ENCODE measurements at places on chromosomes 4 and X. TPM values are rescaled to one million over a fixed set of nuclear protein-coding genes. Genes with fewer than 3 reads are reported as not detected.

GRCh38 chrX:97399400-97399799 lies 515.7 kb downstream of the RPA4 start:
- DNase-seq, result no peak
- no peak overlapping the region for H3K4me3 ChIP-seq
- H3K27ac ChIP-seq, result no peak overlapping the region
- H3K36me3 ChIP-seq, result no peaks in the 10 kb centered on the region

- H3K27me3 ChIP-seq, result no peaks in the 10 kb centered on the region
- H3K27ac ChIP-seq, result no peak overlapping the region
- no peaks in the 10 kb centered on the region for H3K36me3 ChIP-seq
These were observed 171.4 kb upstream of the ANXA3 start for GRCh38 chr4:78379991-78380729.

DNA sequence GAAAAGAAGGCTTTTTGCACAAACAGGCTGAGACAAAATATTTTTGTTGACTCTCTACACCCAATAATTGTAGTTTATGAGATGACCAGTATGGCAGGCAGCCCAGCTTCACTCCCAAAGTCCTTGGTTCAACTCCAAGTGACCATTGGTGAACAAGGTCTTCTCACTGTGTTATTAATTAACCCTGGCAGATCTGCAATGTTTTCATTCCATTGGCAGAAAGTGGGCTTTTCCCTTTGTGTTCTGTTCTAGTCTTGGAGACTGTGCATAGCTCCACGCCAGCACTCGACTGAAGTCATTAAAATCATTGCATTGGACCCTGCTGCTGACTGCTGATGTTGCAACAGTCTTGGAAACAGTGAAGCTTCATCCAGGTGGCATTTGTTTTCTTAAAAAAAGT lies 277.3 kb upstream of the HAND2 start:
- no peaks in the 10 kb centered on the region for H3K27me3 ChIP-seq
- H3K4me1 ChIP-seq, result no peaks in the 10 kb centered on the region
- DNase-seq, result no peak
- H3K36me3 ChIP-seq, result no peaks in the 10 kb centered on the region
- H3K4me3 ChIP-seq, result no peak overlapping the region

GRCh38 chrX:68045008-68045577 lies 388.2 kb downstream of the OPHN1 start:
- H3K27ac ChIP-seq, result no peak overlapping the region
- H3K27me3 ChIP-seq, result no peaks in the 10 kb centered on the region
- no peak overlapping the region for H3K4me3 ChIP-seq
- no peak for DNase-seq

DNA sequence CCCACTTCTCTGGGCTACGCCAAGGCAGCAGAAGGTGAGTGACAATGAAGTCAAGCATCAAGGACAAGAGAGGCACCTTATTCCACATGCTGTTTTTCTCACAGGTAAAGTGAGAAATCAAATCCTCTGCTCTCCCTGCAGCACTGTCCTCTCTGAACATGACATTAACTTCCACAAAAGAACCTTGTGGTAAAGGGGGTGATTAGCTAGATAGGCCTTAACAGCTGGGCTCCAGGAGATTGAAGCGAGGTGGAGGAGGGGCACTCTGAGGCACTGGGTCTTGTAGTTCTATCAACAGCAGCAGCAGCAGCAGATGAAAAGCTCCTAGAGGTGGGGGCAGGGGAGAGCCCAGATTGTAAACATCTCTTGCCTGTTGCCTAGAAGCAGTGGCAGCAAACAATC lies 96.8 kb upstream of the CXXC4 start:
- no peaks in the 10 kb centered on the region for H3K27me3 ChIP-seq
- no peak for DNase-seq
- H3K27ac ChIP-seq, result no peak overlapping the region
- H3K36me3 ChIP-seq, result no peaks in the 10 kb centered on the region
- no peaks in the 10 kb centered on the region for H3K4me1 ChIP-seq

GRCh38 chr4:88713782-88714181 lies 16.2 kb upstream of the NAP1L5 start:
- H3K36me3 ChIP-seq, result peaks cover 39% of the 10 kb centered on the region
- no peak overlapping the region for H3K27ac ChIP-seq
- no peak for DNase-seq

DNA sequence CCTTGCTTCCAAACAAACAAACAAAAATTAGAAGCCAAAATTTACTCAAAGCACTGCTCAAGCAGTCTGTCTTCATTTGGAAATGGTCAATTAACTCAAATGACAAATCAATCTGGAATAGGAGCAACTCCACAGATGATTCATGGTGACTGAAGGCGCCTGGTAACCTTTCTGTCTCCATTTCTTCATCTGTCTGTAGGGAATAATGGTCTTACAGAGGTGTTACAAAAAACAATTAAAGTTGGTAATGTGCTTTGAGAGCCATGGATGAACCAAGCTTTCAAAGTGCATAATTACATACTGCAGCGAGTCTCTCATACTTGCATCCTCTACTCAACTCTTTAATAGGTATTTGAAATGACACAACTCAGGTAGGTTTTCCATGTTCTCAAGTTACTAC lies 38.3 kb upstream of the STAG2 start:
- H3K36me3 ChIP-seq, result no peaks in the 10 kb centered on the region
- H3K4me3 ChIP-seq, result no peak overlapping the region
- H3K27me3 ChIP-seq, result no peaks in the 10 kb centered on the region
- H3K27ac ChIP-seq, result no peak overlapping the region
- DNase-seq, result no peak
- no peaks in the 10 kb centered on the region for H3K4me1 ChIP-seq

DNA sequence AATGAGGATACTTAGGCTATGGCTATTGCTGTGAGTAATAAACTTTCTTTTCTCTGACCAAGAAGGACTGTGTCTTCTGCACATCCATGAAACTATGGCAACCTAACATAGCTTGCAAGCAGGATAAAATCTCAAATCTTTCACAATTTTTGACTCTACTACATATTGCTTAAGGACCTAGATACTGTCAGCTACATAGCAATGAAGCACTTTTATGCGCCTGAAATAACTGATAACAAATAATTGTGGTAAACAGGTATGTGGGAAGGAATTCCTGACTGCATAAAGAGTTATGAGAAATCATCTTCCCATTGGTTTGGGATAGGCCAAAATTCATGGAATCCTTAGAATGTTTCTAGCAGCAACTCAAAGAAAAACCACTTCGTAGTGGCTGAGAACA lies 41.2 kb upstream of the PDGFC start:
- no peak overlapping the region for H3K4me3 ChIP-seq
- H3K27ac ChIP-seq, result no peak overlapping the region
- DNase-seq, result no peak
- no peaks in the 10 kb centered on the region for H3K4me1 ChIP-seq
- H3K36me3 ChIP-seq, result no peaks in the 10 kb centered on the region

DNA sequence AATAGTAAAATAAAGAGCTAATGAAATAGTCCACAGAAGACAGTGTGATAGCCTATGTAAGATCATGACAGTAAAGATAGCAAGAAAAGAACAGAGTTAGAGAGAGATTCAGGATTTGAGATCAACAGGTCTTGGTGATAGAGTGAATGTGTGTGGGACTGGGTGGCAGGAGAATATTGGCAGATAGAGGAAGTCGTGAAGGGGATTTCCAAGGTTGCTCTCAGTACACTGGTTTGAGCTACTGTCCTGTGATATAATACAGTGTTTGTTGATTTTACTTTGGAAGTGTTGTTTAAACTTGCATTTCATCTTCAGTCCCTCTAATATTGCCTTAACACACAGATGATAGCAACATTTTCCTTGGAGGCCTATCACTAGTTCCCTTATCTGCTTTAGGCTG lies 44.1 kb downstream of the DTHD1 start:
- no peaks in the 10 kb centered on the region for H3K36me3 ChIP-seq
- no peak overlapping the region for H3K4me3 ChIP-seq
- H3K27ac ChIP-seq, result peak overlapping the region; percentile 53
- no peaks in the 10 kb centered on the region for H3K27me3 ChIP-seq
- H3K4me1 ChIP-seq, result peaks cover 22% of the 10 kb centered on the region
- peak; percentile 74 for DNase-seq

DNA sequence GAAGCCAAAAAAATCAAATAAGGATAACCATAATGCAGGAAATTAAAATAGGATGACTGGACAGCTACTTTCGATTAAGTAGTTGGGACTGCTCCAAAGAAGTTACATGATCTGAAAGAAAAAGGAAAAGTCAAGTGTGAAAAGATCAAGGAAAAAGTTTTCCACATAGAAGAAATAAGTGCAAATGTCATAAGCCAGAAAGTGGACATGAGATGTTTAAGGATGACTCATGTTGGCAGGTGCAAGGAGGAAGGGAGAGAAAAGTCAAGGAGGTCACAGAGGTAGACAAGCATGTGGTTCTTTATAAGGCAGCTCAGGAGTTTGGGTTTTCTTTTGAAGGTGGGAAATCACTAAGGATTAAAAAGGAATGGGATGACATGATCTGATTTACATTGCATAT lies 89.8 kb upstream of the GPRIN3 start:
- DNase-seq, result no peak
- H3K36me3 ChIP-seq, result no peaks in the 10 kb centered on the region
- no peak overlapping the region for H3K4me3 ChIP-seq
- no peaks in the 10 kb centered on the region for H3K27me3 ChIP-seq
- H3K4me1 ChIP-seq, result no peaks in the 10 kb centered on the region
- no peak overlapping the region for H3K27ac ChIP-seq

- DNase-seq, result no peak
- no peaks in the 10 kb centered on the region for H3K4me1 ChIP-seq
- no peak overlapping the region for H3K4me3 ChIP-seq
- no peak overlapping the region for H3K27ac ChIP-seq
- no peaks in the 10 kb centered on the region for H3K27me3 ChIP-seq
- no peaks in the 10 kb centered on the region for H3K36me3 ChIP-seq
These were observed 51.6 kb downstream of the WDFY3 start for GRCh38 chr4:84914686-84915395.

DNA sequence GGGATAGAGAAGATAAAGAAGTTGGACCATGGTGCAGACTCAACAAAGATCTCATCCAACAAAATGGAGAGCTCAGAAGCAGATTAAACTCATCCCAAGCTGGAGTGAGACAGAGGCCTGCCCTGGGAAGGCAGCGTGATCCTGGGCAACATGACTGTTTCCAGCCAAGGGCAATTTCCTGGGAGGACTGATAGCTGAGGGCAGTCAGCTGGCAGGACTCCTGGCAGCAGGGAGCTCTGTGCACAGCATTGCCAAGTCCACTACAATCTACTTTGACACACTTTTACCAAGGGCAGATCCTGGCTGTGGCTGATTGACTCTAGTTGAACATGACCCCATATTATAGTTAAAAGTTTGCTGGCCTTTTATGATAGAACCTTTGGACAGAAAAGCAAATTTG lies 357.3 kb upstream of the RASGEF1B start:
- no peaks in the 10 kb centered on the region for H3K4me1 ChIP-seq
- H3K27ac ChIP-seq, result no peak overlapping the region
- no peaks in the 10 kb centered on the region for H3K27me3 ChIP-seq
- no peak for DNase-seq

GRCh38 chrX:56268888-56269287 lies 36.7 kb downstream of the KLF8 start:
- no peak overlapping the region for H3K27ac ChIP-seq
- H3K4me3 ChIP-seq, result no peak overlapping the region
- no peaks in the 10 kb centered on the region for H3K4me1 ChIP-seq

GRCh38 chrX:46630141-46630540 lies 56.6 kb downstream of the CHST7 start:
- H3K36me3 ChIP-seq, result no peaks in the 10 kb centered on the region
- H3K27ac ChIP-seq, result no peak overlapping the region

DMP1 gene
- total RNA-seq, result not detected

ZNF827 gene
- 35.5 TPM for total RNA-seq

PGAM4 gene
- total RNA-seq, result not detected

DOK7 gene
- 1.6 TPM for total RNA-seq

F9 gene
- not detected for total RNA-seq

SHOX gene
- total RNA-seq, result not detected

FRMD7 gene
- total RNA-seq, result not detected

EDNRA gene
- not detected for total RNA-seq

PAGE1 gene
- not detected for total RNA-seq

TMPRSS11B gene
- total RNA-seq, result not detected

SUPT20HL1 gene
- total RNA-seq, result not detected

ZAR1 gene
- not detected for total RNA-seq

All from natural killer cell (primary cell).